ENCODE measurements at places on chromosomes 4 and X. TPM values are rescaled to one million over a fixed set of nuclear protein-coding genes. Genes with fewer than 3 reads are reported as not detected.

- no peak for DNase-seq
Observed at GRCh38 chr4:164725066-164725465, 28.9 kb upstream of the SMIM31 start.

CFAP47 gene
- total RNA-seq, result not detected

GRCh38 chr4:53713767-53714166, 122.5 kb upstream of the LNX1 start:
- no peak for DNase-seq

DNA sequence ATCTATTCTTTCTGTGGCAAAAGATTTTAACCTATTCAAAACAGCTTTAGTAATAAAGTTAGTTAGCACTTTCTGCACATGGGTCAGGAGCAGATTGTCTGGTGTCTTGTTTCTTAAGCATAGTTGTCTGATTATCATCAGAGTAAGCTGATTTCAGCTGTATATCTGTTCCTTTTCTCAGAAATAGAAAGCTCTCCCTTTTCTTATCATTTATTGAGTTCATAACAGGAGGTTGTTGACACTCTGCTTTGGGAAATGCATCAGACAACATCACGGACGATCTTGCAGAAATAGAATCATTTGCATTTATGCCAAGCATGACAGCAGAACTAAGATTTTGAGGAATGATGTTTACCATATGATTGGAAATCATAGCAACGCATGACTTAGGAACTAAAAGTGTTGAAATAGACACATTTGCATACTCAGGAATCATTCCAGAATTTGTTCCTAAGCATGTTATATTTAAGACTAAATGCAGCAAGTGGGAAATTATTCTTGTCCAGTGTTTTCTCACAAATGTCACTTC, 66.7 kb downstream of the RBMX2 start:
- no peak for DNase-seq

CENPVL1 gene
- total RNA-seq, result not detected

DNA sequence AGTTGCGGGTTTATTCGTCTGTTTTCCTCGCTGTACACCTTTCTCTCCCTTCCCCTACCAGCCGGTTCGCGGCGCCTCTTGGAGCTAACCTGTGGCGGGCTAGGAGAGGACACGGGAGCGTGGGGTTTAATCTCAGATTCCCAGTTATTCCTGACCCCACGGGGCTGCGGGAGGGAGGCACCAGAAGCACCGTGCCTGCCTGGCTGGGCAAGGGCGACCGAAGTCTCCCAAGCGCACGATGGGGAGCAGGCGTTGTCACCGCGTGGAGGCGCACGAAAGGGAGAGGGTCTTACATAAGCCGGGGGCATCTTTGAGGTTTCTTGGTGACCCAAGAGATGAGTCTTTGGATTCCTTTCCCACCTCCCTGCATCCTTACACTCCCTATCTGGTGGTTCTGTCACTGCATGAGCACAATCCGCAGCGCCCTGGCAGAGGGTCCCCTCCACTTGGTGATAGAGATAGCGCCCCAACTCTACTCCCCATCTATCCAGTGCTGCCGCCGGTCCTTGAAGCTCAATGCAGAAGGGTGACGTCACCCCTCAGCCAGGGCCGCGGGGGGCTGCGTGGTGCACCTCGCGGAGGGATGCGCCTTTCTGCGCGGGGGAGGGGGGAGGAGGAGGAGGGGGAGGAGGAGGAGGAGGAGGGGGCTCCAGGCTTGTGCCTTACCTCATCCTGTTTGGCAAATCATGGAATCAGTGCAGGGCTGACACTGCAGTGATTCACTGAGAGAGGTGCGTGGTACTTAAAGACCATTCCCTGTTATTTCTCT, 793 bp downstream of the TSPAN7 start:
- no peak for DNase-seq

All from MCF 10A (cell line).